NCI-H1092 (cell line): ENCODE measurements at places on chromosomes 7 and 10.

DNA sequence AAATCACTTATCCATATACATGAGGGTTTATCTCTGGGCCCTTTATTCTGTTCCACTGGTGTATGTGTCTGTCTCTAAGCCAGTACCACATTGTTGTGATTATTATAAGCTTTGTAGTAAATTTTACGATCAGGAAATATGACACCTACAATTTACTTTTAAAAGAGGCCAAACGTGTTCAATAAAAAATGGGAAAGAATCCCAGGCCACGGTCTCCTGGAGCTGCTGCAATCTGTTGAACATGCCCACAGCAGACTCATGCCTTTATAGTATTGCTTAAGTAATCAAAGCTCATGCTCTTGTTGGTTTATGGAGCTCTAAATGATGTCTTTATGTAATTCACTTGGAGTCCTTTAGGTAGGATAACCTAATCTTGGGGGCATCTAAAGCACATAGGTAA is 273.0 kb downstream of the ZMYND11 start:
- no peak for DNase-seq

- no peak for DNase-seq
These were observed 10.3 kb upstream of the STK17A start for GRCh38 chr7:43572516-43573049.

DNA sequence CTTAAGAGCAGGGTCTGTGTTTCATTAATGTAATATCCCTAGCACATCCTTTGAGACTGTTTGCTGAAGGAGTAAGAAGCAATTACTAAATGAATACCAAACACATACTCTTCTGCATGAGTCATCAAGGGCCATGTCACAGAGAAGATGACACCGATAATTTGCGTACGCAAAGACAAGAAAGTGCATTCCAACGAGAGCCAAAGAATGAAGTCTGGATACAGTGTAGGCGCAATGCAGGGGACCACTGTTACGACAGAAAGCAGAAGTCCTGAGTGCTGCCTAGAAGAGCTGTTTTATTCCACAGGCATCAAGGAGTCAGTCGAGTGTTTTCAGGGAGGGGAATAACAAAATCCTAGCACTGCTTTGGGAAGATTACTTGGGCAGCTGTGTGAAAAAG is 62.7 kb downstream of the VPS41 start:
- no peak for DNase-seq

DNA sequence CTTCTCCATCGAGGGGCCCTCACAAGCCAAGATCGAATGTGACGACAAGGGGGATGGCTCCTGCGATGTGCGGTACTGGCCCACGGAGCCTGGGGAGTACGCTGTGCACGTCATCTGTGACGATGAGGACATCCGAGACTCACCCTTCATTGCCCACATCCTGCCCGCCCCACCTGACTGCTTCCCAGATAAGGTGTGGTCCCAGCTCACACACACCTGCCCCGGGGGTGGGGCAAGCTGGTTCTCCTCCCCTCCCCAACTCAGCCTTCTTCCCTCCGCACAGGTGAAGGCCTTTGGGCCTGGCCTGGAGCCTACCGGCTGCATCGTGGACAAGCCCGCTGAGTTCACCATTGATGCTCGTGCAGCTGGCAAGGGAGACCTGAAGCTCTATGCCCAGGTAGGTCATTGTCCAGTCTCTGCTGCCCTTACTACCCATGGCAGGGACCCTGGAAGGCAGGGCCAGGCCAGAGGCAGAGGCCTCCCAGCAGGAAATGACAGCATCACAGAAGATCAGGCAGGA is 11.0 kb downstream of the FLNC start:
- no peak for DNase-seq

DNA sequence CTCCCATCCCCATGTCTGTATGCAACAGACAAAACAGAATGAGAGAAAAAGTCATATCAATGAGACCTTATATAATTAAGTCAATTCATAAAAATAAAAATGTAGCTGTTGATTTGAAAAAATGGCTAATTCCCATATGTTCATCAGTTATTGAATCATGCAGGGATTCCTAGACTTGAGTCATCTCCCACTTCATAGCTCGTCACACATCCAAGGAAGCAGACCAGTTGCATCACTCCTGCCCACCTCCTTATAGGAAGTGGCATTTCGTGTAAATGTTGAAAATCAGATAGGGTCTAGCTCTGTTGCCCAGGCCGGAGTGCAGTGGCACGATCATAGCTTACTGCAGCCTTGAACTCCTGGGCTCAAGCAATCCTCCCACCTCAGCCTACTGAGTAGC is 56.1 kb upstream of the SH2B2 start:
- no peak for DNase-seq

DNA sequence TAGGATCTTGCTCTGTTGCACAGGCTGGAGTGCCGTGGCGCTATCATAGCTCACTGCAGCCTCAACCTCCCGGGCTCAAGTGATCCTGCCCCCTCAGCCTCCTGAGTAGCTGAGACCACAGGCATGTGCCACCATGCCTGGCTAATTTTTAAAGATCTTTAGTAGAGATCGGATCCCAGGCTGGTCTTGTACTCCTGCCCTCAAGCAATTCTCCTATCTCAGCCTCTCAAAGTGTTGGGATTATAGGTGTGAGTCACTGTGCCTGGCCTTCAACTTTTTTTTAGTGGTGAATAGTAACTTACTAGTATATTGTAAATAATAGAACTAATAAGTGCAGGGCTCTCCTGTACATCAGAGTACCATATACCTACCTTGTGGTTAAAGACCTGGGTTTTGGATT is 52.1 kb upstream of the LMTK2 start:
- DNase-seq = no peak

DNA sequence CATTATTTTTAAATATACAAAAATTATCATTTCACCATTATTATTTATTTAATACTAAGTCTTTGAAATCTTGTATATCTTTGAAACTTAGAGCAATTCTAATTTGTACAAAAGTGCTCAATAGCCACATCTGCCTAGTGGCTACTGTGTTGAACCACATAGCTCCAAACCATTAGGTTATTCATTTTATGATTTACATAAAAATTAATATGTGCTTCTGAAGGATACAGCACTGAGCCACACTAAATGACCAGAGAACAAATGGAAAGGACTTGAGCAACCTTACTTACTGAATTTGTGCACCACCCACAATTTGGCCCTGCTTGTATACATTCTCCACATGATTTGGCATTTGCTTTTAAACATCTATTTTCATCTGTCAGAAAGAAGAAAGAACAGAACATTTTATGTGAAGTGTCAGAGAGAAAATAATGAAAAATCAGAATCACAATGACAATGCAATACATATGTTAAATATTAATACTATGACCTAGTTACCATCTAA is 25.8 kb downstream of the ITGB1 start:
- no peak for DNase-seq

DNA sequence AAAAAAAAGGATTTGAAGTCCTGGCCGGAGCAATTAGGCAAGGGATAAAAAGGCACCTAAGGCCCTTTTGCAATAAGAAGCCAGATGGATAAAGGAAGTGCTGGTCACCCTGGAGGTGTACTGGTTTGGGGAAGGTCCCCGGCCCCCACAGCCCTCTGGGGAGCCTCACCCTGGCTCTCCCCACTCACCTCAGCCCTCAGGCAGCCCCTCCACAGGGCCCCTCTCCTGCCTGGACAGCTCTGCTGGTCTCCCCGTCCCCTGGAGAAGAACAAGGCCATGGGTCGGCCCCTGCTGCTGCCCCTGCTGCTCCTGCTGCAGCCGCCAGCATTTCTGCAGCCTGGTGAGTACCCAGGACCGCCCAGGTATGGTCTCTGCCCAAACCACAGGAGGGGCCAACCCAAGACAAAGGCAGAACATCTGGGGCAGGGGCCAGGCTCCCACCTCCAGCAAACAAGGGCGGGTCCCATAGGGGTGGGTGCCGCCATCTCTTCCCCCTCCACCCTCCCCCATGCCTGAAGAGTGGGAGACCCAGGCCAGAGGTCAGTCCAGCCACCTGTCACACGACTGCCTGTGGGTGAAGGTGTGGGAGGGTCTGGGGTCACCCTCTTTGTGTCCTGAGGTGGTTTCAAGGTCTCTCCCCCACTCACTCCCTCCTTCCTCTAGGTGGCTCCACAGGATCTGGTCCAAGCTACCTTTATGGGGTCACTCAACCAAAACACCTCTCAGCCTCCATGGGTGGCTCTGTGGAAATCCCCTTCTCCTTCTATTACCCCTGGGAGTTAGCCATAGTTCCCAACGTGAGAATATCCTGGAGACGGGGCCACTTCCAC is at the start of gene PILRB:
Gene PILRB, plus strand, starts transcription at position 91 of the 830 bp plus-strand sequence. Its CDS starts 186 bp downstream, at position 277.
- DNase-seq = no peak

- no peak for DNase-seq
These were observed 44.8 kb upstream of the CUX1 start for GRCh38 chr7:101772508-101773211.

- DNase-seq = no peak
These were observed 116.2 kb downstream of the SH3PXD2A start for GRCh38 chr10:103739039-103739764.

- no peak for DNase-seq
These were observed 709 bp downstream of the ARPC1B start for GRCh38 chr7:99375070-99375807.

- no peak for DNase-seq
These were observed 335.2 kb upstream of the RNF32 start for GRCh38 chr7:156305351-156305750.

DNA sequence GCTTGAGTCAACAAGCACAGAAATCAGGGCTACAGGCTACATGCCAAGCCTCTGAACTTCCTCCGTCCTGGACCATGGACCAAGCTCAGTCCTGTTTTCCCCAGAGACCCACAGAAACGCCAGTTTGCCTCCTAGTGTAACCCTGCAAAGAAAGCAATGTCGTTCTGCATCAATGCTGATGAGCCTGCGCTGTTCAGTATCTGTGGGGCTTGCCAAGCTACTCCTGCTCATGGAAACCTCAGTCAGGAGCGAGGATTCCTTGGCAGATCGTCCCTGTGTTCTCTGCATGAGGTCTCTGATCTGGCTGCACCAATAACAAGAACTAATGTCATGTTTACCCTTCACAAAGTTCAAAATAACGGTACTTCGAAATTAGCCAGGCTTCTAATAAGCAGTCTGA is 495.5 kb upstream of the C7orf33 start:
- peak; percentile 81 for DNase-seq

DNA sequence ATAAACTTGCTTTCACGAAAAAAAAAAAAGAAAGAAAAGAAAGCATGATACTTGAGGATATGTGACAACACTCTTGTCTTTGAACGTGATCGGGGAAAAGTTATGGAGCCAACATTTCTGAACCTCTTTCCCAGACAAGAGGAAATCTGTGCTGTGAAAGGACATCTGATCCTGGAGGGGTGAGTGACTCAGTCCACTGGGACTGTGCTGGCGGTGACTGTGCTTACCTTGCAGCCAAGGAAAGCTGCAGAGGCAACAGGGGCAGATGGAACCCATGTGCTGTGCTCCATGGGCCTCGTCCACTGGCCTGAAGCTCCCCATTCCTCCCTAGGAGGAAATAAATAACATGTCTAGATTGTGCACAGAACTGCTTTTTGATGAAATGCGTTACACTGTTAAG is 116.5 kb upstream of the RAB11FIP2 start:
- DNase-seq = no peak

- DNase-seq = peak; percentile 36
These were observed 47.1 kb upstream of the DYNC1I1 start for GRCh38 chr7:95725205-95725604.

GRCh38 chr7:2999078-2999500 is 44.6 kb downstream of the CARD11 start:
- DNase-seq = no peak

- DNase-seq = no peak
These were observed 88.9 kb upstream of the MKX start for GRCh38 chr10:27834476-27834875.

DNA sequence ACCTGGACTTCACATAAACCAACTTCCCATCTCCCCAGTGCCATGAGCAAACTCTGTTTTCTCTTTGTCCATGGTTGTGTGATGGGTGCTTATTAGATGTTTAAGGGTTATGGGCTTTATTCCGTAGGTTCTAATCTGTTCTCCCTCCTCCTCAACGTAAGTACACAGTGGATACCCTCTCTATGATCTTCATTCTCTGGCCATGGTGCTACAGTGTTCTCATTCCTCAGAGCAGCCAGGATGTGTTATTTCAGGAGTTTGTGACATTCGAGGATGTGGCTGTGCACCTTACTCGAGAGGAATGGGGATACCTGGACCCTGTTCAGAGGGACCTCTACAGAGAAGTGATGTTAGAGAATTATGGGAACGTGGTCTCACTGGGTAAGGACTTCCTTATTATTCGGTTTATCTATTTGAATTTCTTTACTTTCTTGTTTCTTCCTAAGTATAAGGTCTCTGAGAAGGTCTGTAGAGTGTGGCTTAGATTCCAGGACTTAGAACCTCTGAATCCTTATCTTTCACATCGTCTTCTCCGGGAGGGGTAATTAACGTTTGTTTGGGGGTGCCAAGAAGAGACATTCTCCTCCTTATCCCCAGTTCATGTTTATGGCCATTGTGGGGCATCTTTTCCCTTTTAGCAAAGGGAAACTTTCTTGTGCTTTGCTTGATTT is 3.8 kb downstream of the ZNF655 start:
- no peak for DNase-seq

DNA sequence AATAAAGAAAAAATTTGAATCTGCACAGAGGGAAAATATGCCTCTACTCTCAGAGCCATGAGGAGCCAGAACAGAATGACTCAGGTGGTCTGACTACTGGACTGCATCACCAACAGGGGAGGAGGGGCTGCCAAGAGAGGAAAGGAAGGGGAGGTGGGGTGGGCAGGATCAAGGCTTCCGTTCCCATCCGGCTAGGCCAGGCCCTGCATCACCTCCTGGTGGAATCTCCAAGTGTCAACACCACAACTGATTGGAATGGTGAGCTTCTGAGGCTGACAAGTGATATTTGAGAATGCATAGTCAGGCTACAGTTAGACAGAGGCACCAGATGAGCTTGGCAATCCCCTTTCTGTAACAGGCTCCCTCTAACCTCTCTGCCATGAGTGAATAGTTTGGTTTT is 10.4 kb upstream of the GPR26 start:
- DNase-seq = no peak

DNA sequence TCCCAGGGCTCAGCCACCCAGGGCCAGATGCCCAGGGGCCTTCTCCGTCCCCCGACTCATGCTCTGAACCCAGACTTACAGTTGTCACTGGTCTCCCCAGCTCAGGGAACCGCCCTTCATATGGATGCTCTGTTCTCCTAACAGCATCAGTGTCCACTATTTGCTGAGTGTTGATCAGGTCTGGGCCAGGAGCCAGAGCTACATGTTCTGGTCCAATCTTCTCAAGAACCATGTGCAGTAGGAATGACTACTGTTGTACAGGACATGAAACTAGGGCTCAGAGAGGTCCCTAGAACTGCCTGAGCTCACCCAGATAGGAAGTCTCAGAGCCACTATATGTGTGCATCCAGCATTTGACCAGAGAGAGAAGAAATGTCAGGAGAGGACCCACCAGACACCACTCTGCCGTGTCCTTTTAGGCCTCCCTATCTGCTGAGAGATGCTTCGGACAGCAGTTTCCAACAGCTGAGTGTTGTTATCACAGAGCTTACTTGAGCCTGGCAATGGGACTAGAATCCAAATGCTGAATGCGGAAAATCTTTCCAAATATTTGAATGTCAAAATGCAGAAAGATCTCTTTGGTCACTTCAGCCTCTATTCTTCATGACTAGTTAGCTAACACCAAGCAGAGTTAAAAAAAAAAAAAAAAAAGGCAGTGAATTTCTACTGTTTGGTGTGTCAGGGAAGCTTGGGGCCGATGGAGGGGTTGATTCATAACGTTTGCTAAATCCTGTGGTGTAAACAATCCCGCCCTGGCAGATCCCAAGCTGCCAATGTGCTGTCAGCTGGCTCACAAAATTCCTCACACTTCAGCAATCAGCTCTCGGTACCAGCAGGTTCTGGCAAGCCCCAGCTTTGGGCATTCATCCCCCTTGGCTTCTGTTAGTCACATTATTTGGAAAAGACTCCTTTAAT is 246.1 kb downstream of the TNS3 start:
- DNase-seq = no peak
